Airway epithelial cell (primary cell): ENCODE measurements at places on chromosomes 6 and 20. TPM values are rescaled to one million over a fixed set of nuclear protein-coding genes. Genes with fewer than 3 reads are reported as not detected.

The MAP3K4 gene
- total RNA-seq = 13.8 and 17.3 TPM in 2 replicates

The C6orf15 gene
- total RNA-seq = 0.35 and 2.0 TPM in 2 replicates

The CASS4 gene
- total RNA-seq = 0.21 TPM in 1 of 2 replicates, not detected in the other

The ATP6V1G2 gene
- total RNA-seq = 0.19 and 0.28 TPM in 2 replicates

The KIF6 gene
- not detected in 2 replicates for total RNA-seq

The CLIC5 gene
- not detected in 2 replicates for total RNA-seq

The LY6G6D gene
- total RNA-seq = not detected in 2 replicates

The ABCC10 gene
- 17.0 and 17.3 TPM in 2 replicates for total RNA-seq
